Tibial artery (tissue), 4 donors: ENCODE measurements at places on chromosomes 1 and 21.

DNA sequence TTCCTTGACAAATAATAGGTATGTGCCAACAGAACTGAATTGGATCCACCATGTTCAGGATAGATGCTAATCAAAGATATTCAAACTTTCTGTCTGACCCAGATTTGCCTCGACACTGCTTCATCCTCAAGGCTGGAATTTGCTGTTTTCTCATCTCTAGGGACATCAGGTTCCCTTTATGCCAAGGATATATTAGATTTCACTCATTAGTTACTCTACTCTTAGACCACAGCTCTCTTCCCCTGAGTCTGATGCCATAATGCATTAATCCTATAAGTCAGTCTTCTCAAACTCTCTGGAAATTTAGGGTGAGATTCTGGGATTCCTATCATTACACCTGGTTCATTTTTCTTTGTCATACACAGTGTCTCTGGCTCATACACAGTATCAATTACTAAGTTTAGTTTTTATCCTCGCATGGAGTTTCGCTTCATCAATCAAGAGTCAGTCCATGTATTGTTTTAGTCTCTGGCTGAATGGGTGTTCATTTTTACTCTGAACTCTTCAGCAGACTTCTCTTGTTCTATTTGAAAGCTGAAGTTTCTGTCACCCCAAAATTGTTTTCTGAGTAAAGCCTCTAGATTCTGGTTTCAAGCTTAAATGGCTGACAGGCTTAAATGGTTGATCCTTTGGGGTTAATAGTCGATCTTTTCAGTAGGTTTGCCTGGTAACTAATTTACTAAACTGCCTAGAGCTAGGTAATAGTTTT, 9.3 kb upstream of the DCAF6 start:
- DNase-seq, result no peak

DNA sequence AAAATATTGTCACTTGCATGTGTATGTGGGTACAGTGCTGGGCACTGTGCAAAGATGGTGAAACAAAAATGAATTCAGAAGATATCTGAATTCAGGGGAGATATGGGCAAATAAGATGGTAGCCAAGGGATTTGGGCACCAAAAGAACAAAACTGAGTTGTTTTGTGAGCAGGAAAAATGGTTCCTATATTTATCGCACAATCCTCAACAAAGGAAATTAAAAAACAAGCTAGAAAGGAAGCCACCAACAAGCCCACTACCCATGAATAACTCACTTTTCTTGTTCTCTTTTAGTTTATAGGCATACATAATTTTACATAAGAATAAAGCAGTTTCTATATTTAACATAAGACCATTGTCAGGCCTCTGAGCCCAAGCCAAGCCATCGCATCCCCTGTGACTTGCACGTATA, 40.7 kb upstream of the VASH2 start:
- no peak for DNase-seq

DNA sequence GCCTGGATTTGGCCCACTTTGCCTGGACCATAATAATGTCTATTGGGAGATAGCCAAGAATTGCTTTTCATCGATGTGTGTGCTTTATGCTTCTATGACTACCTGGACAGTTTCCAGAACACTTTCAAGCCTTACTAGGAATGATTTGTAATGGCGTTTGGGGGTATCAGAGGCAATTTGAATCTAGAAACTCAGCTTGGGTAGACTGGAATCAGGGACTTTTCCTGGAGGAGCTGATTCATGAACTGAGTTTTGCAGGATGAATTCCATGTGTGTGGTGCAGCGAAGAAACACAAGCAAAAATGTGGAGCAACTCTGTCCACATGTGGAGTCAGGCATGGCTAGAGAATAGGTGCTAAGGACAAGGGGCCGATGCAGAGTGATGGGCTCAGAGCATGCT, 11.9 kb upstream of the TMEM61 start:
- no peak for DNase-seq

GRCh38 chr1:19532519-19532918, 47.2 kb upstream of the CAPZB start:
- DNase-seq, result no peak

DNA sequence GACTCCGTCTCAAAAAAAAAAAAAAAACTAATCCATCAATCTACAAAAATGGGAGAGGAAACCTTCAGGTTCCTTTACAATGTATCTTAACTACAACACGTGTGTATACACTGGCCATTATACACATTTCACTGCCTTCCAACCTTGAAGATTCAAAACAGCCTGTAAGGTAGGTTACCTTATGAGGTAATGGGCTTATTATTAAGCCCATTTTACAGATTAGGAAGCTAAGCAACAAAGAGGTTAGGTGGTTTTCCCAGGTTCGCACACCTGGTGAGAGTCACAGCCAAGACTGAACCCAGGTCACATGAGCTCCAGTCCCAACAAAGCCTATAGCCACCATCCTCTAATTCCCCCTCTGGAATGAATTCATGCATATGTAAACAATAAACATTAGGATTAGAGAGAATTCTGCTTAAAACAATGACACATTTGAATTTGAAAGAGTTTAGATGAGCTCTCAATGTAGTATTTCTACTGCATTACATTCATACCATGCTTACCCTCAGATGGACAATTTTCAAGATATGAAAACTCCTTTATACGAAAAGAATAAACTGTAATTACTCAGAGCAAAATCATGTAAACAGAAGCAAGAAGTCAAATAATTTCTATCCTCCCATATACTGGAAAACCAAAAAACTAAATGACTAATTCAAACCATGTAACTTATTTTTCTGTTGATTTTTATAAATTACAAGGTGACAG, 54.8 kb downstream of the EIF4G3 start:
- DNase-seq, result no peak

DNA sequence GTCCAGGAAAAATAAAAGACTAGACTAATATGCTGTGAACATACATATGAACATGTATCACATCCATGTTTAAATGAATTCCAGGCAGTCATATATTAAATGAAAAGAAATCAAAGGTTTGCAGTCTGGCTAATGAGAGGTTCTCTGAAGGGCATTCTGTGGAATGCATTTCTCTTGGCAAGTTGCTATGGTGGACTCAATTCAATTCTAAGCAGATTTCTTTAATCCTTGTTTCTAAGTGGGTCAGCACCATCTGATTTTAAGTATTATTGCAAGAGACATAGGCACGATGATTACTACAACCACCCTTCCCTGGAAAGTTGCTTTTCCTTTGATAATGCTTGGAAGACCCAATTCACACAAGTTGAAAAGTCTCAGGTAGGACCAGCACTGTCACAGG, 23.9 kb upstream of the ABCA4 start:
- DNase-seq, result no peak

- DNase-seq, result no peak
Observed at GRCh38 chr1:75733661-75734060, 9.2 kb downstream of the ACADM start.

- DNase-seq, result no peak
Observed at GRCh38 chr21:34031835-34032370, 41.5 kb upstream of the MRPS6 start.

DNA sequence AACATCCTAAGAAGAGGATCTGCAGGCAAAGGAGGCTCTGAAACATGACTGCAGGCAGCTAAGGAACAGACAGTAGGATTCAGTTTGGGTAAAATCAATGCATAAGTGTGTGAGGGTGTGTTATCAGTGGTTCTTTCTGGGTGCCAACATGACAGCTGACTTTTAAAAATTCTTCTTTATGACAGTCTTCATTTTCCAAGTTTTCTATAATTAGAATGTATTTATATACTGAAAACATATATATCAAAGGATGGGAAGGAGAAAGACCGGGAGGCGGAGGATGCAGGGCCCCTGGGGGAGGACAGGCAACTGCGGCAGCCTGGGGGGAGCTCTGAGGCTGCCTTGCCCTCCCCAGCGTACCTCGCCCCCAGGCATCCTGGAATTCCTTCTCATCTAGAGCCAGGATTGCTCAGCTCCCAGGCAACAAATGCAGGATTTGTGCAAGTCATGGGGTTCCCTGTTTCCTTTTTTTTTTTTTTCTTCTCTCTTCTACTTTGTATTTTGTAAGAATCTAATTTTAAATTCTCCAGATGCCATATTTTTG, 104.8 kb downstream of the CSMD2 start:
- DNase-seq, result no peak

DNA sequence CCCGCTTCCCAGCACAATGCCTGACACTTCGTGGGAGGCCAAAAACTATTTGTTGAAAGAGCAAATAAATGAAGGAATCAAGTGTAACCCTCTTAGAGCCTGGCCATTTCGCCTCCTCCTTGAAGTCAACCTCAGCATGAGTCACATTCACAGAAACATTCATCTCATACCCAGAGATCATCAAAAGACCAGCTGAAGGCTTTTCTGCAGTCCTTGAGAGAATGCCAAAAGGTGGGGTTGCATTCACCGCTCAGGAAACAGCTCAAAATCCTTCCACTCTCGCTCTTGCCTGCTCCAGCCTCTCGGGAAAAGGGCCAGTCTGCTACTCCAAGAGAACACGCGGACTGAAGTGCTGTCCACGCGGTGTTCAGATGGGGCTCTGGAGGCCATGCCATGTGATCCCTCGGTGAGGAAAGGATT, 90.0 kb downstream of the VWA5B1 start:
- DNase-seq, result no peak

- no peak for DNase-seq
Observed at GRCh38 chr1:199742547-199742946, 285.0 kb upstream of the NR5A2 start.

DNA sequence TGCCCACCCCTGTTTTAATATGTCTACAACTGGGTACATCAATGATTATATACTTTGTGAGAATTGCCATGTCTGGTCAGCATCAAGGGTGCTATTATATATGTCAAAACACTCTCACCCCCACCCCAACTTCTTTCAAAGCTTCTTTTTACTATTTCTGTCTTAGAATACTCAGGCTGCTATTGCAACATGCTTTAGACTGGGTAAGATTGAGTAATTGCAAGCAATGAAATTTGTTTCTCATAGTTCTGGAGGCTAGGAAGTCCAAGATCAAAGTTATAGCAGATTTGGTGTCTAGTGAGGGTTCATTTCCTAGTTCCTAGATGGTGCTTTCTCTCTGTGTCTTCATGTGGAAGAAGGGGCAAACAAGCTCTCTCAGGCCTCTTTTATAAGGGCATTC, 100.5 kb upstream of the KCNK1 start:
- DNase-seq, result no peak

DNA sequence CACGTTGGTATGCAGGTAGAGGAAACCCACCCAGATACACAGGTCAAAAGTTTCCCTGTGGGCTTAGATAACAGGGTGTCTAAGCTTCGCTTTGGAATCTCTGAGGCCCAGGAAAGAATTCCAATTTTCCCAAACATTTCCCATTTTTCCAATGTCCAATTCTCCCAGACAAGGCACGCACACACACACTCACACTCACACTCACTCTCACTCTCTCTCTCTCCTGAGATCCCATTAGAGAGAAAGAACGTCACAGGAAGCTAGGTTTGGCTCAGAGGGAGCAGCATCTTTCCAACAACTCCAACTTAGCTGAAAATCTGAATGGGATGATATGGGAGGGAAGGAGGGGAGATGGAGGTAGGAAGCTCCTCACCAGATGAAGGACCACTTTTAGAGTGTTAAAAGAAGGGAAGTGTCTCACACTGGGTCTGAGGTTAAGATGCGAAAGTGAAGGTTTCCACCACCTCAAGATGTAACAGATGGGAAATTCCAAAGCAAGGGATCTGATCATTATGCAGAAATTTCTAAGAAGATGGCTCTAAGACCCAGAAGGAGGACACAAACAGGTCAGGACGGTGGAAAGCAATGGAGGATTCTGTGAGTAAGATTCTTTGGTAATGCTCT, 63.5 kb downstream of the GNG12 start:
- no peak for DNase-seq

DNA sequence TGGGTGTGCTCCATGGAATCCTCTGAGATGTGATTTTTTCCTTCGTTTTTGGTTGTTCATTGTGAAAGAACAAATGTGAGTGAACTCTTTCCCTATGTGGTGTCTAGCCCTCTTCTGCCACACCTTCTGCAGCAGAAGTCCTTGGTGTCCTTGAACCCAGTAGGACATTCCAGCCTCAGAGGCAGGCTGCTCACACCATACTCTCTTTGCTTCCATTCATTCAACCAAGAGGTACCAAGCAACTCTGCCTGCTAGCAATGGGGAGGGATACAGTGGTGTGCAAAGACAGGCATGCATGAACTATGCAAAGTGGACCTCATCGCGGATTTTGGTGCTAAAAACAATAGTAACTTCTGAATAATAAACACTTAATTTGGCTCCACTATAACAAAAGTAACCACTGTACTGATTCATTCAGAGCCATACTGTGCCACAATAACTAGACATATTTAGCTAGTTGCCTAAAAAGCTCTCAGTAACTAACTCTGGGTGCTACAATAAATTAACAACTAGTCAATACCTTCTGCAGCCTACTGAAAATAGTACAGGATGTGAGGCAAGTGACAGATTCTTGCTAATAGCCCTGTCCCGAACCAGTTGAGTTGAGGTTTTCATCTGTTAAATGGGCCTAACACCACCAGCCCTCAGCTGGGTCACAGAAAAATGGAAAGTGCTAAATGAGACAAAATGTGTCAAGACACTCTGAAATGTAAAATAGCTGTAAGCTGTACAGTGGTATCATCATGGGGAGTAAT, 155.4 kb downstream of the SLC45A1 start:
- no peak for DNase-seq

- DNase-seq, result no peak
Observed at GRCh38 chr21:29240136-29240535, 58.6 kb upstream of the BACH1 start.

DNA sequence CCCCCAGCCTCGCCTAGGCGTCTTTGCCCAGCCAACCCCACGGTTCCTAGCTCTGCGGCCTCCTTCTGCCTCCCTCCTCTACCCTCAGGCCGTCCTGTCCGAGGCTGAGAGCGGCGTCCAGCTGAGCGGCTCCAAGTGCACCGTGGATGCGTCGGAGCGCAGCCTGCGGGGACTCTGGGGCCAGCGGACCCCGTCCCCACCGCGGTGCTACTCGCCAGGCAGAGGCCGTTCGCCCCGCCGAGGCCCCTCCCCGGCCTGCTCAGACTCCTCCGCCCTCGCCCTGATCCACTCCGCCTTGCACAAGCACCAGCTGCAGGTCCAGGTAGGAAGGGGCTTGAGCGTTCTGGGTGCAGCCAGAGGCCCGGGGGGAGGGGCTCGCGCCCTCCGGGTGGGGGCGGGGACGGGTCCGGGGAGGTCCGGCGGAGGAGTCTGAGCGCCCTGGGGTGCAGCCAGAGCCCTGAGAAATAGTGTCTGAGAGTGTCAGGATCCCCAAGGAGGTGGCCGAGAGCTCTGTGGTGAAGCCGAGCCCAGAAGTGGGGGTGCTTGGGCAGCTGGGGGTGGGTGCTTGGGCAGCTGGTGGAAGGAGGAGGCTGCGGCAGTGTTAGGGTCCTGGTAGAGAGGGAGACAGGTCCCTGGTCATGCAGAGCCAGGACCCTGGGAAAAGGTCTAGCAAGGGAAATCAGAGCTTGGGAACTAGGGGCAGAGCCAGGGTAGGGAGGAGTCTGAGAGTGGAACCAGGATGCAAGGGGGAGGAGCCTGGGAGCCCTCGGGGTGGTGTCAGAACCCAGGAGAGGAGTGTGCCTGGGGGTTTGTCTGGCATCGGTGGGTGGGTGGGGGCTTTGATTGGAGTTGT, 3.2 kb upstream of the NBPF3 start:
- no peak for DNase-seq
